MCF 10A (cell line): ENCODE measurements at places on chromosomes 16 and 17.

DNA sequence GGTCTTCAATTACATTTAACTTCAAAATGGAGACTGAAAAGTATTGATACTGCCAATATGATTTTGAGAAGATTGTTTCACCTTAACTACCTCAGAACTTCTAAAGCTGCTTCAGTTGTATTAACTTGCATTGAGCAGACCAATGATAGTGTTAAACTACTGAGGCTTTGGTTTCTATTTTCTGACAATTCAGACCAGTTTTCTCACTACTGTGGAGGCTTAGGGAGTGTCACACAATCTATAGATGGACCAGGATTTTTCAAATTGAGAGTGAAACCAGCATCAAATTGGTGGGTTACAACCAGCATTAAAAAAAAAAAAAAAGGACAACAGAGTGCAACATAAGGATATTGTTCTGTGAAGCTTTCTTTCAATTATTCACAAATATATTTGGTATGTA is 21.2 kb downstream of the COG1 start:
- DNase-seq, result no peak

GRCh38 chr17:9414471-9414870 is 161.1 kb downstream of the STX8 start:
- no peak for DNase-seq

DNA sequence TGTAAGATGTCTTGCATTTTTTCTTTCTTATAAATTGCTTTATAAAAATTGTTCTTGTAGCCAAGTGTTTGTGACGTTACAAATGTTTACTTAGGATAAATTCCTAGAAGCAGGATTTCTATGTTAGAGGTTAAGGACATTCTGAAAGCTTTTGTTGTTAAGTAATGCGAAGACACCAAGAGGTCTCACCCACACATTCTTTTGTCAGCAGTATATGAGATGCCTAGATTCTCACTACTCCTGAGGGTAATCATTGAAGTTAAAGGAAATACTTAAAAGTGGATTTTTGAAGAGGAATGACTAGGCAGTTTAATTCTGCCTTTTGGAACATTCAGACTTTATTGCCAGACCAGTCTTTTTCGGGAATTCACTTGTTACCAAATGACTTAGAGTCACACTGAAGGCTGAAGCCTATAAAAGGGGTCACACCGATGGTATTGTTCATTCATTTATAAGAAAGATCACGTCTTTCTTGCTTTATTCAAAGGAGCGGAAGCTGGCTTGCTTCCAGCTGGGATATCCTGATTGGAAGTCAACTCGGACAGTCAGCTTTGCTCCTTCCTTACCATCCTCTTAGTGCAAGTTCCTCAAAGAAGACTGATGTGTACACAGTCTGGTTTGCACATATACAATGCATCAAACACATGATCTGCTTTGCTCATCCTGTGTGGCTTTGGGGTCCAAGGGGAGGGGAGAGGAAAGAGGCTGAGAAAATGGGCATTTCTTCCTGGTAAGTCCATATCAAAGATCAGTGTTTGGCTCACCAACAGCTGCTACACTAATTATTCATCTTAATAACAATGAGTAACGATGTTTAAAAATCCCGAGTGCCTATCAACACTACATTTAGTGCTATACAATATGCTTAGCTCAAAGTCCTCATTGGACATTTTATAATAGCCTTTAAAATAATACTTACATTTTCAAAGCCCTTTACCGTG is 160.0 kb downstream of the MAP2K6 start:
- peak; percentile 15 for DNase-seq

GRCh38 chr16:52090080-52090479 is 456.9 kb downstream of the TOX3 start:
- peak; percentile 67 for DNase-seq

GRCh38 chr16:8464979-8465378 is 125.3 kb downstream of the TMEM114 start:
- DNase-seq, result no peak

DNA sequence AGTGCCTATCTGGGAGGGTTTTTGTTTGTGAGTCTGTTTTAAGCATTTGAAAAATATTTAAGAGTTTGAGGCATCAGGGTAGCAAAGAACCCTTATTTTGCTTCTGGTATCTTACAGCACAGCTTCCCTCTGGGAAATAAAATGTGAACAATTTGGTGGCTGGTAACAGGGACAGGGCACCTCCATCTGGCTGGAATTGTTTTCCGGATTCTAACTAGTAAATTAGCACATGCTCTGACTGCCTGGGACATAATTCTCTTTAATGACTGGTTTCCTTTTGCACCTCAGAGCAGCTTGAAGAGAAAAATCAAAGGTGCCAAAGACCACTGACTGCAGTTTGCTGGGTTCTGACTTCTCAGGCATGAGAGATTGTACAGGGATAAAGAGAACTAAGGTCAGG is 469.1 kb downstream of the GRIN2A start:
- DNase-seq, result no peak

- DNase-seq, result no peak
Measured at GRCh38 chr17:71735893-71736292, 384.9 kb upstream of the SOX9 start.

- no peak for DNase-seq
Measured at GRCh38 chr17:13642188-13642587, 40.5 kb upstream of the HS3ST3A1 start.

- no peak for DNase-seq
Measured at GRCh38 chr16:89335803-89336485, 118.4 kb downstream of the ZNF778 start.

DNA sequence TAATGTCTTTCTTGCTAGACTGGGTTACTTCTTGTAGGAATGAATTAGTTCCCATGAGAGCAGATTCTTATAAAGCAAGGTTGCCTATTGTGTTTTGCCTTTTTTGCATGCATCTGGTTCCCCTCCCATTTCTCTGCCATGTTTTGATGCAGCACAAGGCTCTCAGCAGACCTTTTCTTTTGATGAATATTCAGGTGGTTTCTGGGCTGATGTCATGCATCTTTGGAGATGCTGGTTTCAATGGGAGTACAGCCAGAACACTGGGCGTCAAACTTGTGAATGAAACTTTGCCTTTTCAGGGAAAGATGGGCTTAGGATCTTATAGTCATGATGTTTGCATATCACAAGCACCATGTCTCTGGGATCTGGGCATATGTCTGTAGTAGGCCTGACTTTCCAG is 111.7 kb upstream of the CCL2 start:
- DNase-seq, result no peak

DNA sequence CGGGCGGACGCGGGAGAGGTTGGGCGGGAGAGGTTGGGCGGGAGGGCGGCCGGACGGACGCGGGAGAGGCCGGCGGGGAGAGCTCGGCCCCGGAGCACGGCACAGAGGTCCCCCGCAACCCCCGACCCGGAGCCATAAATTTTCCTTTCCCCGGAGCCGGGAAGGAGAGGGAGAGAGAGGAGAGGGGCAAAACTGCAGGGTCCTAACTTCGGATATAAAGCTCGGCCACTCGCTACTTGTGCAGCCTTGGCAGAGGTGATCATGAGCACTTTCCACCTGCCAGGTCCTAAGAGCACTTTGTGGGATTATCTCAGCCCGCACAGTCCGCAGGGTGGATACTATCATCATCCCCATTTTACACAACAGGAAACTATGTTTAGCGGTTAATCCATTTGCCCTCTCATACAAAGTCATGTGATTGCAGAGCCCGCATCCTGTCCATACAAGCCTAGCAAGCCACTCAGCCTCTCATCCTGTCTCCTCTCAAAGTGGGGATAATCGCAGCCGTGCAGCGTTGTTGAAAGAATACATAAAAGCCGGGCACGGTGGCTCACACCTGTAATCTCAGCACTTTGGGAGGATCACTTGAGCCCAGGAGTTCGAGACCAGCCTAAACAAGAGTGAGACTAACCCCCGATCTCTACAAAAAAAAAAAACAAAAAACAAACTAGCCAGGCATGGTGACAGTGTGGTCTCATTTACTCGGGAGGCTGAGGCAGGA is 780 bp upstream of the DCAKD start:
- DNase-seq, result peak; percentile 23

GRCh38 chr17:78716814-78717393 is 65.2 kb downstream of the CYTH1 start:
- peak; percentile 76 for DNase-seq

DNA sequence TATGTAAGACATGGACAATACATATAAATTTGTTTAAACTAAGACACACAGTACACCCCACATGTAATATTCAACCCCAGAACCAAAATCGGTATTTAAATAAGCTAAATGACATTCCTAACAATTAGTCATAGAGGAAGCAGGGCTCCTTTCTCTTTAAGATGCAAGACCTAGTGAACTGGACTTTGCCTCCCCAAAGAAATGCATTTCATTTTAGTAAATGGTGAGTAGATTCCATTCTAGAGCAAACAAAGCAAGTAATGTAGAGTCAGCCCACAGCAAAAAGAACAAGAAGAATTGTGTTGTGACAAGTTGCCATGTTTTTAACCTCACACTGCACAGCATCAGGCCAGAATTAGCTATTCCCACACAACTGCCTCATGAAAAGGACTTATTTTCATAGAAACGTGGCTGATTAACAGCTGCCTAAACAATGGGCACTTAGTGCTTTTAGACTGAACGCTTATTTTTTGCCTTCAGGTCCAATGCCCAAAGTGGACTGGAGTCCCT is 14.4 kb downstream of the DNAJC7 start:
- no peak for DNase-seq

DNA sequence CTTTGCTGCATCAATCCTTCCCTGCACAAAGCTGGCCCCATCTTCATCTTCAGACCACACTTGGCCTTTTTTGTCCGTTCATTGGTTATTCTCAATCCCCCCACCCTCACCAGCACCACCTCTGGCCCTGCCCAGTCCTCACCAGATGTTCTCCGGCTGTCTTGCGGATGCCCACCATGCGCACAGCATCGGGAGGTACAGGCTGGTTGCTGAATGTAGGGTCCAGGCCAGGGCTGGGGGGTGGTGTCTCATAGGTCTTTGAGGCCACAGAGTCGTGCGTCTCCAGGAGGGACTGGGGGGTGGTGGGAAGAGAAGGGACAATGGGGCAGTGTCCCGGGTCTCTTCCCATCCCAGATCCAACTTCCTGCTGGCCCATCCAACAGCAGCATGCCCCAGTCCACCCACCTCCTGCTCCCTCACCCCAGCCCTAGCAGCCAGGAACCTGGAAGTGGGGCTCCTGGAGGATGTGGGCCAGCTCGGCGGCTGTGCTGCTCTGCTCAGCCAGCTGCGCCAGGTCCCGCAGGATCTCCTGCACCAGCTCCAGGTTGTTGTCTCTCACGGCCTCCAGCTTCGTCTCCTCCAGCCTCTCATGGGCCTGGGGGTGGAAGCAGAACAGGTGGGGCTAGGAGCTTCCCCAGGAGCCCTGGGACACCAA is 24.4 kb downstream of the MPP2 start:
- DNase-seq, result no peak

- no peak for DNase-seq
Measured at GRCh38 chr16:14117051-14117450, 45.9 kb downstream of the MRTFB start.

DNA sequence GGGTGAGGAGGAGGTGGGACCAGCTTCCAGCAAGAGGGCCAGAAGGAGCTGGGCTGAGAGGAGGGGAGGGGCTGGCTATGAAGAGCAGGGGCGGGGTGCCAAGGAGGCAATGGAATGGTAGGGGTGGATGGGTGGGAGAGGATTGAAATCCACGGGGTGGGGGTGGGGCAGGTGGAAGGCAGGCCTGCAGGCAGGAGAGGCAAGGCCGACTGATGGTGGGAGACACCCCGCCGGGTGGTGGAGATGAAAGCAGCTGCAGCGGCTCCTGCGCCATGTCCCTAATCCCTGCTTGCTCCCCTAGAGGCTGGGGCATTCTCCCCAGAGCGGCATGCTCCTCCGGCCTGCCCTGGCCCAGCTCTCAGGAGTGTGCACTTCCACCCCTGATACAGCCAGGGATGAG is 27.8 kb upstream of the TAC4 start:
- DNase-seq, result no peak

- no peak for DNase-seq
Measured at GRCh38 chr16:67828651-67829050, 13.5 kb upstream of the THAP11 start.

- no peak for DNase-seq
Measured at GRCh38 chr17:59466946-59467801, 98.2 kb upstream of the DHX40 start.

DNA sequence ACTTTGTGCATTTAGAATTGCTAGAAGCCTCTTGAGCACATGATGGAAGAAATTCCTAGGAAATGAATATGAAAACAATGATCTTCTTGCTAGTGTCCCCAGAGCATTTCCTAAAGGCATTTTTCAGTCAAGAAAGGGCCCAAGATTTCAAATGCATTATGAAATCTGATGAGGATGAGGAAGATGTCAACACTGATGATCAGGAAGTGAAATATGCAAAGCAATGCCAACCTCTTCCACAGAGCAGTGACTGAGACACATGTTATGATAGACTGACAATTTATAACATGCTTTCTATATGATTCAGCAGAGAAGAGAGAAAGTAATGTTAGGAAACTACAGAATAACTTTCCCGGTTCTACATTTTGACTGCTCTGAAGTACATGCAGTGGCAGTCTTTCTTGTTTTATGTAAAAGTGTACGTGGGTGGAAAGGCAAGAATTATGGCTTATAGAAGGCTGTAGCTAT is 859.1 kb upstream of the GOT2 start:
- DNase-seq, result peak; percentile 50

GRCh38 chr17:82392209-82392920 is 20.8 kb downstream of the UTS2R start:
- no peak for DNase-seq
